ENCODE measurements at places on chromosomes 1 and 21.

GRCh38 chr1:35191429-35192055 is 1.4 kb downstream of the SFPQ start:
- peaks cover 12% of the 10 kb centered on the region for H3K4me1 ChIP-seq
- DNase-seq, result no peak
- H3K27me3 ChIP-seq, result no peaks in the 10 kb centered on the region
- H3K27ac ChIP-seq, result no peak overlapping the region

DNA sequence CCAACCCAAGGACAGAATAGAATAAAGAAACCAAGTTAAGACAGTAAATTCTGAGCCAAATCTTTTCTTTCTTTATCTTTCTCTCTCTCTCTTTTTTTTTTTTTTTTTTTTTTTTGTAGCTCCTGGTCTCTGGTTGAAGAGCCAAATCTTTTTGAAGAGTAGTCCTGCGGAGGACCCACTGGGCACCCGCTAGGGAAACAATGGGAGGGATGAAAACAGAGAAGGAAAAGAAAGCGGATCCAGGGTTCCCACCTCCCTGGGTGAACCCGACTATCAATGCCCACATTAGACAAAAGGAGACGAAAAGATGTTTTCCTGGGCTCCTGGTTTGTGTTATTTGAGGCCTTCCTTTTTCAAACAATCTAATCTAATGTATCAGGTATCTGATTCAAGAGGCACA is 49.8 kb upstream of the FBXO28 start:
- no peak overlapping the region for H3K27ac ChIP-seq
- peaks cover 7% of the 10 kb centered on the region for H3K4me1 ChIP-seq
- no peak for DNase-seq
- no peaks in the 10 kb centered on the region for H3K27me3 ChIP-seq

- no peaks in the 10 kb centered on the region for H3K4me1 ChIP-seq
- no peaks in the 10 kb centered on the region for H3K36me3 ChIP-seq
- no peak for DNase-seq
- no peak overlapping the region for H3K4me3 ChIP-seq
- H3K27me3 ChIP-seq, result no peaks in the 10 kb centered on the region
These were observed 394.8 kb upstream of the ESRRG start for GRCh38 chr1:217117973-217118465.

GRCh38 chr1:240582953-240583352 is 29.0 kb downstream of the GREM2 start:
- peaks cover 19% of the 10 kb centered on the region for H3K36me3 ChIP-seq
- H3K27ac ChIP-seq, result peak overlapping the region; percentile 79
- H3K4me3 ChIP-seq, result no peak overlapping the region
- no peaks in the 10 kb centered on the region for H3K27me3 ChIP-seq
- peak; percentile 32 for DNase-seq

- no peak overlapping the region for H3K27ac ChIP-seq
- no peaks in the 10 kb centered on the region for H3K4me1 ChIP-seq
- no peaks in the 10 kb centered on the region for H3K36me3 ChIP-seq
- DNase-seq, result no peak
- H3K27me3 ChIP-seq, result no peaks in the 10 kb centered on the region
These were observed 439.2 kb downstream of the PTBP2 start for GRCh38 chr1:97160818-97161217.

- H3K4me1 ChIP-seq, result no peaks in the 10 kb centered on the region
- H3K36me3 ChIP-seq, result no peaks in the 10 kb centered on the region
- no peak for DNase-seq
- no peak overlapping the region for H3K4me3 ChIP-seq
- no peaks in the 10 kb centered on the region for H3K27me3 ChIP-seq
- no peak overlapping the region for H3K27ac ChIP-seq
These were observed 15.3 kb upstream of the TEDDM1 start for GRCh38 chr1:182415789-182416188.

GRCh38 chr1:200473698-200474371 is 64.0 kb upstream of the ZNF281 start:
- peaks cover 6% of the 10 kb centered on the region for H3K4me1 ChIP-seq
- H3K27ac ChIP-seq, result no peak overlapping the region
- H3K36me3 ChIP-seq, result no peaks in the 10 kb centered on the region
- DNase-seq, result no peak
- peak overlapping the region; percentile 71 for H3K4me3 ChIP-seq

DNA sequence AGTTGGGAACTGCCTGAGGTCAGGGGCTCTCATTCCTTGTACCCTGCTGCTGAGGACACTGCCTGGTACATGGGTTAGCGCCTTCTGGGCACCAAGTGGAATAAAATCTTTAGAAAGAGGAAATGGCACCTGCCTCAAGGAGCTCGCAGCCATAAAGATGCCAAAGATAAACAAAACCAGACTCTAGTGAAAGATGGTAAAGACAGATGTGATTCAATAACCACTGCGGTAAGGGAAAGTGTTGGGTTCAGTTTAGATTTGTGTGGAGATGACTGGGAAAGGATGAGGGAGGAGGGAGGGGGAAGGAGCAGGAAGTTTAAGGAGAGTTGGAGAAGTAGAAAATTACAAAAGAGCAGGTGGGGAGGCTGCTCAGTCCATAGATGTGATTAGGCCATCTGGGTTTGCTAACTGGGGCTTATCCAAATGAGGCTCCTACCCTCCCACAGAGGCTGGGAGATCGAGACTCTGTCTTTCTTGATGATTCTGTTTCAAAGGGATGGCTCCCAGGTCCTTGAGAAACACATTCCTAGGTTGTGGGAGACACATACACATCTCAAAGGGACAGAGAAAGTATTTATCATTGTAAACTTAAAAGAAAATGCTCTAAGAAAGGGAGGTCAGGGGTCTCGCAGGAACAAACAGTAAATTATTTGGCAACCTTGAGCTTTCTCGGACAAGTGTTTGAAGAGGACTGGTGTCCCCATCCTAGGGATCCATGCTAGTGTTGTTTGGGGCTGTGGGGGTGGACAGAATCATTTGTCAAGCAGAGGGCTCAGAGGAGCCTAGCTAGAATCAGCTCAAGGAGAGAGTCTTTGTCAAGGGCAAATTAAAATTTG is 65.7 kb upstream of the MORC3 start:
- peaks cover 79% of the 10 kb centered on the region for H3K36me3 ChIP-seq
- no peak overlapping the region for H3K4me3 ChIP-seq
- no peaks in the 10 kb centered on the region for H3K27me3 ChIP-seq
- H3K4me1 ChIP-seq, result peaks cover 4% of the 10 kb centered on the region
- DNase-seq, result peak; percentile 20
- H3K27ac ChIP-seq, result no peak overlapping the region

GRCh38 chr1:91217911-91218310 is 186.7 kb downstream of the HFM1 start:
- no peak overlapping the region for H3K27ac ChIP-seq
- H3K4me1 ChIP-seq, result no peaks in the 10 kb centered on the region

Measured in mesenchymal stem cell (in vitro differentiated cells and primary cell).